Esophagus squamous epithelium (tissue), 5 donors: ENCODE measurements at places on chromosomes 13 and 19.

- no peak for DNase-seq
These were observed 73.9 kb downstream of the MZT1 start for GRCh38 chr13:72653506-72653905.

- no peak for DNase-seq
These were observed 618 bp downstream of the TMEM38A start for GRCh38 chr19:16661480-16662034.

GRCh38 chr13:112456138-112457056 is 80.2 kb downstream of the SPACA7 start:
- DNase-seq: no peak

DNA sequence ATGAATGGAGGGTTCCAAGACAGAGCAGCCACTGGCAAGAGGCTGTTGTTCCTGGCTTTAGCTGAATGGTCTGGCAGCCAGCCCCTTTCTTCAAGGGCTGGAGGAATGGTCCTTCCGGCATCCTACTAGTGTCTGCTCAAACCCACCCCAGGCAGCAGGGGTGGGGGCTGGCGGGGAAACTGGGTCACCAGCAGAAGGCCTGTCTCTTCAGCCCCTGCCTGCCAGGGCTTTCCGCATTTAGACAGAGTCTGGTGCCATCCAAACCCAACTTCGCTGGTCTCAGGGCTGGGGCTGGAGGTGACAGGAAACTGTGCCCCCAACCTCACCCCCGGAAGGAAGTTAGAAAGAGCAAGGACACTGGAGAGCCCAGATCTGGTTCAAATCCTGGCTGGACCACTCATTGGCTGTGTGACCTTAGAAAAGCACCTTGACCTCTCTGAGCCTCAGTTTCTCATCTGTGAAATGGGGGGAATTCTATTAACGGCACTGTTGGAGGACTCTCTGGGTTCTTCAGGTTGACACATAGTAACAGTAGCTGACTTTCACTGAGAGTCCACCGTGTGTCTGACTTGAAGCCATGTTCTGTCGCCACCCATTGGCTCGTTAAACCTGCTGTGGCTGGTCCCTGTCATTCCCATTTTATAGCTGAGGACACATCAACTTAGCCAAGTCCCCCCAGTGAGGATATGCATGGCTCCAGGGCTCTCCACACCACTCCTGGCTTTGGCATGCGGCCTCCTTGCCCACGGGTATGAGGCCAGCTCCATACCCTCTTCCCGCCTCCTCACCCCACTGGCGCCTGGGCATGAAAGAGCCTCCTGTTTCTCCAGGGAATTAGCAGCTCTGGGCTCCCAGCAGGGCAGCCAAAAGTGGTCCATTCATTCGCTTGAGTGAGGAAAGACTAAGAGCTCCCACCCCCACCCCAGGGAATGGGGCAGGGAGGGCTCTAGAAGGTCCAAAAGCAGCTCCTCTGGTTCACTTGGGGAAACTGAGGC is 2.5 kb upstream of the NR2C2AP start:
- DNase-seq: no peak

DNA sequence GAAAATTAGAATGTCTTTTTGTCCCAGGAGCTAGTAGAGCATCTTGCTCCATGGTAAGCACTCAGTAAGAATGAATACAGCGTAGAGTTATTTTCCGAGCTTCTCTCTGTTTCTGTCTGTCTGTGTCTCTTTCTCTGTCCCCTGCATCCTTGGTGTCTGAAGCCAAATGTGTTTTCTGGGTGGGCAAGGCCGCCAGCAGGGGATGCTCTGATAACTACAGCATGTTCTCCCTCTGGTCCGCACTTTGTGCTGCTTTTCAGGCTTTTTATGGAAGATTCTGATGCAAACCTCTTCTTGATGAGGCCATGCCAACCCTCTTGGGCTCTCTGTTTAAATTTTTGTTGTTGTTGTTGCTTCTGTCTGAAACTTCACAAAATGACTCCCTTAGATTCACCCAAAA is 142.8 kb upstream of the UBL3 start:
- DNase-seq: no peak

GRCh38 chr19:44772959-44773358 is 4.7 kb upstream of the CBLC start:
- DNase-seq: no peak

- DNase-seq: no peak
These were observed 130.9 kb downstream of the SHISA2 start for GRCh38 chr13:25920931-25921330.

- no peak for DNase-seq
These were observed 71.3 kb downstream of the KLF12 start for GRCh38 chr13:74062933-74063332.

GRCh38 chr13:99080131-99080530 is 102.3 kb upstream of the DOCK9 start:
- DNase-seq: no peak

DNA sequence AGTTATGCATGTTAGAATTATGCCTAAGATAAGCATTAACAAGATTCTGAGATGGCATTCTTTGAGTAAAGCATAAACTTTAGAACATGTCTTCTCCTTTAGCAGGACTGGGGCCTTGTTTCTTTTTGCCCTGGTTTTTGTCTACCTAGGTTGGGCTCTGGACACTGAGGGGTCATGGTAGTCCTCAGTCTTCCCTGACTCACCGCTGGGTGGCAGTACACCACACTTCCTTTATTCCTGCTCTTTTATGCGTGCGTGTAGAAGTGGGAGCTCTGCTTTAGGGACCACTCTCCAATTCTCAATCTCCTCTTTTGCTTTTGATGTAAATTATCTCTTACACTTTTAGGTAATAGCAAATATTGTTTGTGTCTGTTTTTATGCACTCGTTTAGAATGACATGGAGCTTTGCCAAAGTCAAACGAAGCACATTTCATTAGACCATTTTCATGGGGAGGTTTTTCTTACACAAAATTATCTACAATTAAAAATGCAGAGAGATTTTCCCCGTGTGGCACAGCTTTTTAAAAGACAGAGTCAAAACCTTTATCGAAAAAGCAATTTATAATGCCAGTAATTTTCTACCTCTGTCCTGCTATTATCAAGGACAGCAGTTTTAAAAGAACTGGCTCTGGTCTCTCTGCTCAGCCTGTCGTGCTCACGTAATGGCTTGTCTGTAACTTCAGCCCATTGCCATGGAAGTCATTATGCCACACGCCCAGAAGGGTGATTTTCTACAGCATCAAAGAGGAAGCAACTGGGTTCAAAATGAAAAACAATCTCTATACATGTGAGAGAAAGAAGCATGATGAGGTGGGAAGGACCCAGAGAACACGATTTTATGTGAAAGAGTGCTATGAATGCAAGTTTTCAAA is 413.9 kb downstream of the COG6 start:
- DNase-seq: no peak
